Stimulated activated CD8-positive, alpha-beta memory T cell treated with anti-CD3 and anti-CD28 coated beads, Interleukin-4, amount 100 ng/mL, for 24 hours (primary cell): ENCODE measurements at places on chromosomes 1 and 21.

- DNase-seq, result no peak
These were observed 19.1 kb downstream of the COL24A1 start for GRCh38 chr1:86137436-86137835.

GRCh38 chr1:246416261-246416660 lies 90.8 kb downstream of the SMYD3 start:
- no peak for DNase-seq

GRCh38 chr21:45341779-45342178 lies 54.1 kb upstream of the POFUT2 start:
- DNase-seq, result no peak

GRCh38 chr1:167706931-167707877 lies 14.6 kb upstream of the MPZL1 start:
- no peak for DNase-seq

- DNase-seq, result no peak
These were observed 448.3 kb upstream of the PROX1 start for GRCh38 chr1:213539464-213539863.

GRCh38 chr21:35203093-35203977 lies 154.2 kb upstream of the RUNX1 start:
- no peak for DNase-seq

GRCh38 chr1:68340951-68341350 lies 108.6 kb upstream of the WLS start:
- DNase-seq, result no peak

GRCh38 chr1:114756009-114756892 lies 1.5 kb downstream of the CSDE1 start:
- DNase-seq, result no peak

DNA sequence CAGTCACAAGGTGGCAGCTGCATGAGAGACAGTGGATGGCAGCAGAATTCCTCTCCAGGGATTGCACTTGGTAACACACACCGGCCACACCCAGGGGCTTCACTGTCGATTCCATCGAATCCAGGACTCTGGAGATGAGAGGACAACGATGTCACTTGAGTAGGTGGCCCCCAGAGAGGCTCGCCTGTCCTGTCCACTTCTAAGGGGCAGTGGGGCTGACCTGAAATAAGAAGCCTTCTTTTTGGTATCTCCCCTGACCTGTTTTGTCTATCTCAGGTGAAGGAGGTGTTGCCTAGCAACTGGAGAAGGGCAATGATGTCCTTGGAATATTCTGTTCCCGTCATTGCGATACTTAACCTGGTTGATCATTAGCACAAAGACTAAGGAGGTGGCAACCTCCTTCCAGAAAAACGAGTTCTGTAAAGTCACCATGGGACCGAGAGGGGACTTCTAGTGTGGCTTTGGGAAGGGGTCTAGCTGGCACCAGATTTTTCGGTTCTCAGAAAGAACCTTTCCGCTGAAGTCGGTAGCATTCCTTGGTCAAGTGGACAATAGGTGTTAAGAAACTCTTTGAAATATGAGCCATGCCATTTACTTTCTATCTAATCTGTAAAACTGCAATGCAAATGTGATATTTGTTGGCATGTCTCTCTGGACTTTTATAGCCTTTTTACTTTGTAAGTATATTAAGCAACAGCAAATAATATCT lies 85.2 kb upstream of the TMPRSS2 start:
- no peak for DNase-seq
